ENCODE measurements at places on chromosomes 1 and 21.
A peak's percentile ranks its signal among the peaks of the same experiment; 100 is the strongest.

DNA sequence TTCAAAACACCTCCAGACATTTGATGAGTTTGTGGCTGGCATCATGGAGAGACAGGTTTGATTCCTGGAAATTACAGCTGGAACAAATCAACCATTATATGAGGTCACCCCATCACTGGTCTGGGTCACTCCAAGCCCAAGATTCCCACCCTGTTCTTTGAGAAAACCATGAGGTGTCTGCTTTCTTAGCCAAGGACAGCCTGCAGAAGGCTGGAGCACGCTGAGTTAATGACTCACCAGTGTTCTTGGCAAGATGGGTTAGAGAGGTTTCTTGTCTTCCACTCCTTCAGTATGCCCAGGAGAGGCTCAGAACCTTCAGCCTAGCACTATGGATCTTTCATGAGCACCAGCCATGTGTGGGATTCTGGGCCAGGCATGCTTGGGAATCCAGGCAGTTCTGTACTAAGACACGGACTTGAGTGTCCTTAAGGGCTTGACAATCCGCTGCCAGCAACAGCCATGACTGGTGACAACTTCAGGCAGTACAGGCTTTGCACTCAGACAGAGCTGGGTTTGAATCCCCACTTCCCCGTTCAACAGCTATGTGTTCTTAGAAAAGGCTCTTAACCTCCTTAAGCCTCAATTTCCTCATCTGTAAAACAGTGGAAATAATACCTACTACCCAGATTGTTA is 43.9 kb downstream of the GRHL3 start:
- ATAC-seq, result peak; percentile 77
- H3K4me3 ChIP-seq, result no peak overlapping the region
- no peaks in the 10 kb centered on the region for H3K4me1 ChIP-seq
- peak overlapping the region; percentile 56 for H3K27ac ChIP-seq

- peaks cover 43% of the 10 kb centered on the region for H3K27me3 ChIP-seq
- ATAC-seq, result no peak
- no peak overlapping the region for H3K4me3 ChIP-seq
- H3K36me3 ChIP-seq, result no peaks in the 10 kb centered on the region
Measured at GRCh38 chr1:77287535-77287934, 5.7 kb downstream of the AK5 start.

DNA sequence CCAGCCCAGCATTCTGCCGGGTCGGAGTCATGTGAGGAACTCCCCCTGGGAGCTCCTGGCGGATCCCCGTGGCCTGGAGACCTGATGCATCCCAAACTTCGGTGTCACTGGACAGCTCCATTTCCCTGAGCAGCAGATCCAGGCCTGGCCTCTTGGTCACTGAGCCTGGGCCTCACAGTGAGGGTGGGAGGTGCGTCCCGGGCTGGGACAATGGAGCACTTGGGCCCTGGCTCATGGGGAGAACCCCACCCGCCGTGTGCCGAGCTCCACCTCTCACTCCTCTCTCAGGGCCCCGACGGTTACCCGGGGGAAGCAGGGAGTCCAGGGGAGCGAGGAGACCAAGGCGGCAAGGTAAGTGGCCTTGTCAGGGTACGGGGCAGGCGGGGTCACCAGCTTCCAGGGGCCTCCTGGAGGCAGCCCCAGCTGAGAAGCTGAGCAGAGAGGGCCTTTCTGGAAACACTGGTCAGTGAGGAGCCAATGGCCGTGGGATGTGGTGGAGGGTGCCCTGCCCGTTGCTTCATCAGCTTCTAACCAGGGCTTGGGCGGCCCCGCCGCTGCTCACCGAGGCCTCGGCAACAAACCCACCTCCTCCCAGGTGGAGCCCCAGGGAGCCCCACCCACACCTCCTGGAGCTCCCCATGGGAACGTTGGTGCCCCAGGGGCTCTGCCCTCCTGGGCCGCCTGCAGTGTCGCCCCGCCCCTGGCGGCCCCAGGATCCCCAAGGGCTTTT is 19.8 kb downstream of the COL6A2 start:
- H3K4me1 ChIP-seq, result peaks cover 4% of the 10 kb centered on the region
- H3K27me3 ChIP-seq, result no peaks in the 10 kb centered on the region
- no peak overlapping the region for H3K27ac ChIP-seq
- H3K36me3 ChIP-seq, result peaks cover 100% of the 10 kb centered on the region

- ATAC-seq, result no peak
- H3K27me3 ChIP-seq, result no peaks in the 10 kb centered on the region
- no peak overlapping the region for H3K27ac ChIP-seq
- H3K4me3 ChIP-seq, result no peak overlapping the region
- no peaks in the 10 kb centered on the region for H3K4me1 ChIP-seq
- no peaks in the 10 kb centered on the region for H3K36me3 ChIP-seq
Measured at GRCh38 chr1:233373226-233373625, 45.7 kb downstream of the MAP3K21 start.

- ATAC-seq, result no peak
- H3K4me3 ChIP-seq, result no peak overlapping the region
Measured at GRCh38 chr1:40396420-40396819, 22.9 kb downstream of the SMAP2 start.

DNA sequence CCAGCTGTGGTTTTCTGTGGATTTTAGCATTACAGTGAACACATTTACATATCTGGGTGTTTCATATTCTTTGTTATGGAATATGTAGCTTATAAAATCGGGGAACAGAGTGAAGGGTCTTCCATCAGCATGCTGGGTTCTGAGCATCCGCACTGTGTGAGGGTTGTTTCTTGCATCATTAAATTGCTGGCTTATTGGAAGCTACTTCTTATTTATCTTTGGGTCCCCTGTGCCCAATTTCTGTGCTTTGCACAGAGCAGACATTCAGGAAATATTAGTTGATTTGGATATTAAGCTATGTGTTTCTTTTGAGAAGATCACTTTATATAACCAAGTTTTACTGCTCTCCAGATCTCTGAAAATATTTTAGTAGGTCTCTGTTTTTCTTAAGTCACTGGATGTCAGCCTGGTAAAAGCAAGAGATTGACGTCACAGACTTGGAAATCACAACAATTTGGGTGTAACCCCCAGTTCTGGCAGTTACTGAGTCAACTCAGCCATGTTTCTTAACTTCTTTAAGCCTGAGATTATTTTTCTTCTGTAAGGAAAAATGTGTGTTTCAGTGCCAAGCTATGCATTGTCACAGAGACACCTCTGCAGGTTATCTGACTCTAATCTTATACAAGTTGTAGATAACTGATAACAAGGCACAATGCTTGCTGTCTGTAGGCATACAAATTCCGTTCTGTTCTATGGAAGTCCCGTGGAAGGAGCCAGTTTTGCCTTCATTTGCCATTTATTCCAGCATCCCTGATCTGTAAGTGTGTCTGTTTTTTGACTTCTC is 258.3 kb upstream of the KAZN start:
- H3K27ac ChIP-seq, result no peak overlapping the region
- H3K4me1 ChIP-seq, result no peaks in the 10 kb centered on the region
- H3K4me3 ChIP-seq, result no peak overlapping the region

DNA sequence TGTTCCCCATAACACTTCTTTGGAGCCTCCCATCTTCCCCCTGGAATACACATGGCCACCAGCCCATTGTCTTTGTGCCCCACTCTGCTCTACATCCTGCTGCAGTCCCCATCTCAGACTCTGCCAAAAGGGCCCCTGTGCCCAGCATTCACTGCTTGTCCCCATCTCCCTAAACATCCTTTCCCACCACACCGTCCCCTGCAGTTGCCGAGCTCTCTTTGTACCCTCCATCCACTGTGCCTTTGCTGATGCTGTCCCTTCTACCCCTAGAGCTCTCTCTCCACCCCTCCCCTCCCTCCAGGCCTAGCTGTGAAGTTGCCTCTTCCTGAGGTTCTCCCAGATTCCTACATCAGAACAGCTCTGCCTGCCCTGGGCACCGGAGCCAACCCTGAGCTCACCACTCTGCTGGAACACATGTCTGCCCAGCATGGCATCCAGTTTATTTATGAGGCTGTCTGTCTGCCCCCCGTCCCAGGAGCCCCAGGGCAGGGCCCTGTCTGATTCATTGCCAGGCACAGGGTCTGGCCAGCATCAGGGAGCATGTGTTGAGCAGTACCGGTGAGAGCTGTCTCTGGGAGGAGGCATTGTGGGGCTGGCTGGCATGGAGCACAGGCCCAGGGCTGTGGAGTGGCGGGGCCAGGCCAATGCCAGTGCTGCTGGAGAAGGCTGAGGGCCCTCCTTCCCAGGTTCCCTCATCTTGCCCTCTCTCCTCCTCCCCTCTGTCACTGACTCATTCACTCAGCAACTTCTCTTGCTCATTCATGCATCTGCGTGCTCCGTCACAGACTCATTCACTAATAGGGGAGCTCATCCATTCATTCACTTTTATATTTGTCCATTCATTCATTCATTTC is 28.8 kb downstream of the EDN2 start:
- H3K36me3 ChIP-seq, result no peaks in the 10 kb centered on the region
- ATAC-seq, result peak; percentile 87
- no peaks in the 10 kb centered on the region for H3K27me3 ChIP-seq

- no peaks in the 10 kb centered on the region for H3K4me1 ChIP-seq
- no peak overlapping the region for H3K4me3 ChIP-seq
- no peak overlapping the region for H3K27ac ChIP-seq
- ATAC-seq, result no peak
- H3K36me3 ChIP-seq, result no peaks in the 10 kb centered on the region
Measured at GRCh38 chr1:153228491-153228890, 11.1 kb downstream of the PRR9 start.

- H3K36me3 ChIP-seq, result no peaks in the 10 kb centered on the region
- ATAC-seq, result peak; percentile 31
- H3K4me3 ChIP-seq, result no peak overlapping the region
- no peak overlapping the region for H3K27ac ChIP-seq
- H3K27me3 ChIP-seq, result no peaks in the 10 kb centered on the region
- no peaks in the 10 kb centered on the region for H3K4me1 ChIP-seq
Measured at GRCh38 chr1:25990702-25991395, 7.0 kb downstream of the PAFAH2 start.

- no peak for ATAC-seq
- H3K27me3 ChIP-seq, result no peaks in the 10 kb centered on the region
- H3K27ac ChIP-seq, result no peak overlapping the region
- H3K4me1 ChIP-seq, result no peaks in the 10 kb centered on the region
- H3K36me3 ChIP-seq, result no peaks in the 10 kb centered on the region
- H3K4me3 ChIP-seq, result no peak overlapping the region
Measured at GRCh38 chr1:182217071-182217470, 155.6 kb upstream of the ZNF648 start.

- no peak overlapping the region for H3K27ac ChIP-seq
- ATAC-seq, result no peak
- H3K27me3 ChIP-seq, result no peaks in the 10 kb centered on the region
- H3K4me3 ChIP-seq, result no peak overlapping the region
- no peaks in the 10 kb centered on the region for H3K36me3 ChIP-seq
Measured at GRCh38 chr1:208577381-208577905, 333.3 kb upstream of the PLXNA2 start.

- no peak for ATAC-seq
- H3K4me1 ChIP-seq, result no peaks in the 10 kb centered on the region
- H3K27me3 ChIP-seq, result no peaks in the 10 kb centered on the region
- H3K4me3 ChIP-seq, result no peak overlapping the region
Measured at GRCh38 chr1:237873487-237874211, 17.1 kb downstream of the ZP4 start.

DNA sequence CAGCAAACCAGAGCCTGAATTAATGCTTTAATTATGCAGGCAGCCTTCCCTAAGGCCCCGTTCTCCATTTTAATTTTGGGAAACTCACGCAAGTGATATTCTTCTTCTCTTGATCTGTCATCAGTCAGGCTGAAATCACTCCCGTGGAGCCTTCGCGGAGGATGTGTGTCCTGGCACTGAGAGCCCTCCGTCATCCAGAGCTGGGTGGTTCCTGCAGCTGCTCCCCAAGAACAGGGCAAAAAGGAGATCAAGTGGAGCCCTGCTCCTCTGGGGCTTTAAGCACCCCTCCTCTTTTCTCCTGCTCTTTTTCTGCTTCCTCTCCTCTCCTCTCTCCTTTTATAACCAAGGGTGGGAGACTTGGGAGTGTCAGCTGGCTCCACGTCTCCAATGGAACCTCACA is 133.2 kb upstream of the CACNA1E start:
- no peak for ATAC-seq
- no peak overlapping the region for H3K27ac ChIP-seq
- H3K4me1 ChIP-seq, result no peaks in the 10 kb centered on the region
- no peaks in the 10 kb centered on the region for H3K36me3 ChIP-seq
- no peak overlapping the region for H3K4me3 ChIP-seq
- H3K27me3 ChIP-seq, result no peaks in the 10 kb centered on the region
